ENCODE measurements at places on chromosomes 3 and 15.
A peak's percentile ranks its signal among the peaks of the same experiment; 100 is the strongest.

- DNase-seq: no peak
Measured at GRCh38 chr3:171011109-171011872, 15.2 kb downstream of the SLC2A2 start.

DNA sequence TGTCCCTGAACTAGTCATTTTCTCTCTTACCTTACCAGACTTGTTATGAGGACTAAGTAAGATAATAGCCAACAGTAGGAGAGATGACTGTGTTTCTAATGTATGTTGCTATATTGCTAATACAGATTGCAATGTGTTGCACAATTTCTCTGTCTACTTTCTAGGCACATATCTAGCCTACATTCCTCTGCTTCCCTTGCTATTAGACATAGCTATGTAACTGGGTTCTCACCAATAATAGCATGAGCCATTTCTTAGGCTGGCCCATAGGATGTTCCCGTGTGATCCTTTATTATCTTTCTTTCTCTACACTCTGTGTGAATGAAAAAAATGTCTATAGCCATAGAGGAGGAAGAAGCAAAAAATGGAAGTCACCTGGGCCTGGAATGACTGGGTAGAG is 6.8 kb upstream of the LRRN1 start:
- no peak for DNase-seq

DNA sequence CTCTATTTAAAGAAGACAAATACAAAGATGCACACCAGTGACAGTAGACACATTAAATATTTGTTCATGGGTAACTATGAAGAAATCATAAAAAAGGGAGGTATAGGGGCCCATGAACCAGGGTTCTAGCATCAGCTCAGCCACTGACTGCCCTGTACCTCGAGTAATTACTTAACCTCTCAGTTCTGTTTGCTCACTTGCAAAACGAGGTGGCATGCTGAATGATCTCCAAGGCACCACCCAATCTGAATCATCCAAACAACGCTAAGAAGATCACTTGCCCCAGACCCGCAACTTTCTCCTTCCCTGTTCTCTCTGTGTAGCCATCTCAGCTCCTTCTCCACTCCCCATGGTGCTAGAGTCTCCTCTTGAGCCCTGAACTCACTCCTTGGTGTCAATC is 374.7 kb downstream of the VPS13C start:
- no peak for DNase-seq

DNA sequence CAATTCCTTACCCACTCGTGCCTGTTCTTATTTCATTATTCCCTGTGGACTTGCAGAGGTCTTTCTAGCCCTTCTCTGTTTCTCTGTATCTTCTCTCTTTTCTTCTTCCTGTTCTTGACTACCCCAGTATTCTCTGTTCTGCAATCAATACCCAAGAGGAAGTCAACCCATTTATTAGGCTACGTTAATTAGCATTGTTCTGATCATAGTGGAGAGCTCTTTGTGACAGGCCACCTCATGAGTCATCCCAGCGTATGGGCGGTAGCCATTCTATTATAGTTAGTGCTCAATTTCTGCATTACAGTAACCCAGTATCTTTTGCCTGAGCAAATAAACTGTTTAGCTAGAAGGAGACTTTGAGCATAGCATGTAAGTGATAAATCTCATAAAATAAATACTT is 259.5 kb upstream of the GRM7 start:
- no peak for DNase-seq

GRCh38 chr15:62598217-62598616 is 433.1 kb upstream of the C2CD4B start:
- no peak for DNase-seq

DNA sequence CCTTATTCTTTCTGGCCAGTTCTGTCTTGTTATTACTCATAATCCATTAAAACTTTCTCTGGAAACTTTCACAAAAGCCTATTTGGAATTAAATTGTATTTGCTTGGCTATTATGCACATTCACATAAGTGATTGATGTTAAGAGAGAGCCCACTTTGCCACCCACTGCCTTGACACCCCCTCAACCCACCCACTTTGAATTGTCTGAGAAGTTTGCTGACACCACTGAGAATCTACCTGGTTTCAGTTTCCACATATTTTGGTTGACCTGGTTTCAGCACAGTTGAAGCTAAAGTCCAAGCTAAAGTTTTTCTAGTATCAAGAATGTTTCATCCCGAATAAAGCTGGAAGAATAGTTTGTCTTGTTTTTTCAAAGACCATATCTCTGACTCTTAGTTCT is 70.9 kb downstream of the ARMC8 start:
- DNase-seq: no peak

DNA sequence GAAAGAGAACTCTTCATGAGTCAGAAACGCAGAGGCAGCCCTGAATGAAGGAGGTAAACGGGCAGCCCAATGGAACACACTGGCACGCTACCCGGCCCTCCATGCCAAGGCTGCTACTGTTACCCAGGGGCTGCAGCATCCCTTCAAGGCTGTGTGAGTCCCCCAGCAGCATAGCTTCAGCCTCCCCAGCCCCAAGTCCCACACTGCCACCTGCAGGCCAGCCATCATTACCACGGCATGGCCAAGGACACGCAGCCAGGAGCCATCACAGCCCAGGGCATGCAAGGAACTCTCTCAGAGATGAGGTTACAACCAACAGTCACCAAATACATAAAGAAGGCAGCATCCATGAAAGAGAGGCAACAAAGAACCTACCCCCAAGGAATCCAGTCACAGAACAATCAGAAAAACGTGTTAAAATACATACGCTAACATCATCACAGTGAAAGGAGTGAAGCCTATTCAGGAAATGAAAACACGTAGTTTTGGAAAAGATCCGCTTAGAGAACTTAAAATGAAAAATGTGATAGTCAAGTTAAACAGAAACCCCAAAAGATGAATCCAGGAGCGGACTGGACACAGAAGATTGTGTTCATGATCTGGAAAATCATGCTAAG is 22.4 kb downstream of the PLA2G4F start:
- peak; percentile 52 for DNase-seq

GRCh38 chr3:147387291-147387884 is 19.0 kb downstream of the ZIC4 start:
- DNase-seq: no peak

DNA sequence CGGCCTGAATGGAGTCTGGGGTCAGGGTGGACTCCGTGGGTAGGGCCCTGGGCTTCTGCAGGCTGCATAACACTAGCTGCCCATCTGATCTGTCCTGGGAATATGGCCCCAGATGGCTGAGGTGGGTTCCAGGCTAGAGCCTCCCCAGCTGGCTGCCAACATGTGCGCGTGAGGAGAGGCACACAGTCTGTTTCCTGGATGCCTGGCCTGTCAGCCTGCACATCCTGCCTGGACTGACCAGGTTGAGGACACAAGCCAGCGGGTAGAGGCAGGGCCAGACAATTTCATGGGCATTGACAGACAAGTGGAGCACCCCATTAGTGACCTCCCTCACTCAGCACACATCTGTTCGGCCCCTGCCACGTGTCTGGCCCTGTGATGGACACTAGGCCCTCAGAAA is 29.8 kb upstream of the RPL29 start:
- no peak for DNase-seq

DNA sequence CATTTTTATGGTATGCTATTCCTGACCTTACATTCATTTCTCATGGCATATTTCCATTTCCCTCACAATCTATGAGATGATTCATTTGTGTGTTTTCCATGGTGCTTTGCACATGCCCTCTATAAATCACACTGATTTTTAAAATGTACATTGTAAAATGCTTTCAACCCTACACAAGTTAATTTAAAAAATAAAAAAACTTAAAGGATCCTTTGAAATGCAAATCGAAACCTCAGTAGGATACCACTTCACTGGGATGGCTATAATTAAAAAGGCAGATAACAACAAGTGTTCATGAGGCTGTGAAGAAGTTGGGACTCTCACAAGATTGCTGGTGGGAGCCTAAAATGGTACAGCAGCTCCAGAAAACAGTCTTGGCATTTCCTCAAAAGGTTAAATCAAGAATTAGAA is 83.5 kb downstream of the FMN1 start:
- DNase-seq: no peak

DNA sequence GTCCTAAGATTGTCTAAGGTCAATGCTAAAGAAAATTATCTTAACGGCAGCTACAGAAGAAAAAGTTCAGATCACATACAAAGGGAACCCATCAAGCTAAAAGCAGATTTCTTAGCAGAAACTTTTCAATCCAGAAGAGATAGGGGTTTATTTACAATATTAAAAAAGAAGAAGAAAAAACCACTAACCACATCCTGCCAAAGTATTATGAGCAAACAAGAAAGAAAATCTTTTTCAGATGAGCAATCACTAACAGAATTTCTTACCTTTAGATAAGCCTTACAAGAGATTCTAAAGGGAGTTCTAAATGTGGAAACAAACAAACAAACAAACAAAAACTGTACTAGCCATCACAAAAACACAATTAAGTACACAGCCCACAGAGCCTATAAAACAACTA is 1015.8 kb upstream of the EPHA6 start:
- DNase-seq: no peak

DNA sequence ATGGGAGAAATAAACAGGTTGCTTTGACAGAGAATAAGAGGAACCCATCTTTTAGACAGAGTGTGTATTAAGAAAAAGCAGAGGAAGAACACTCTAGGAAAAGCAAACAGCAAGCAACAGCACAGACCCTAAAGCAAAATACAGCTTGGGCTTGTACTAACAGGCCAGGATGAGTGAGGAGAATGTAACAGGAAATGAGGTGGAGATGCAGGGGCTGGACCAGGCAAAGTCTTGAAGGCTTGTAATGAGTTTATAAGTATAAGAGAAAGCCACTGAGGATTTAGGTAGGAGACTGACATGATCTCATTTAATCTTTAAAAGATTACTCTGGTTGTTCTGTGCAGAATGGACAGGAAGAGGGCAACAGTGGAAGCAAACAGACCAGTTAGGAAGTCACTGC is 4.9 kb downstream of the UBR1 start:
- no peak for DNase-seq

DNA sequence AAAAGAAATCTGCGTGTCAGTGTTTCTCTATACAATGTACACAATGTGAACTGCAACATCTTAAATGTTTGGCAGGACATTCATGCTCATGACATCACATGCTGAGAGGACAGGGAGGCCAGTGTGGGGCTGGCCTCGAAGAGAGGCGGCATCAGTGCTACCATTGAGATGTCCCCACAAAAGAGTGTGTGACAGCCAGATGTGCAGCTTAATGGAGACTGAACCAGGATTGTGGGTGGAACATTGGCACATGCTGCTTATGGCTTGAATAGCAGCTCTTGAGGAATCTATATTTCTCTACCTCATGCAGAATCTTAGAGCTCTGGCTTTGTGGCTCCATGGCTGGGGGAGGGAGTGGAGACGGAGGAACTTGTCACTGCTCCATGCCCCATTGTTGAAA is 18.5 kb downstream of the CLDN11 start:
- no peak for DNase-seq

GRCh38 chr15:31239409-31239808 is 87.2 kb upstream of the KLF13 start:
- no peak for DNase-seq

- DNase-seq: no peak
Measured at GRCh38 chr3:141236361-141236760, 4.7 kb downstream of the PXYLP1 start.

- DNase-seq: no peak
Measured at GRCh38 chr3:69542089-69542804, 156.4 kb upstream of the FRMD4B start.

All from liver (tissue), 10 donors.